ENCODE measurements at places on chromosomes 11 and 22.

GRCh38 chr11:110429731-110430266 is at the start of gene FDX1:
TSS of gene FDX1 (plus strand) at chr11:110429948. CDS start at chr11:110430121, 173 bp downstream.
- peak; percentile 91 for DNase-seq

DNA sequence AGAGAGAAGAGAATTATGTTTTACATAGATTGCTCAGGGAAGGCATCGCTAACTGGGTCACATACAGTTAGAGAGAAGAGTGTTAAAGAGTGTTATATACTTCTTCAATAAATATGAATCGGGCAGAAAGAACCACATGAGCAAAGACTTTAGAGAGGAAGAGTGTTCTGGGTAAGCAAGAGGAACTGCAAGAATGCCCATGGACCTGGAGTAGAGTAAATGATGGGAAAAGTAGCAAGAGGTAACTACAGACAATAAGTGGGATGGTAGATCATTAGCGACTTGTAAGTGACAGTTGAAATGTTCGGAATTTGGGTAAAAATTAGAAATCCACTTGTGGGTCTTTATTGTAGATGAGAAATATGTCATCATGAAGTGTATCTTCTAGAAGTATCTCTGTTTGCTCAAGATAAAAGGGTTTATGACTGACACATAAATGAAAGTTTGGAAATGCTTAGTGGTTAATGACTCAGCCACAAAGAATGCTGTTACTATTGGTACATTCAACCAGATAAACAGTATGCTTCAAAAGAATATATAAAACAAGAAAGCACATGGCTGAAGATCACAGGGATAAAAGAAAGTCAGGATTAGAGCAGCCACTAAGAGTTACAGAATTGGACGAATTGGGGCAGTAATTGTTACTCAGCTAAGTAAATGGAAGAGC is 229.3 kb downstream of the CASP12 start:
- peak; percentile 27 for DNase-seq

- no peak for DNase-seq
Measured at GRCh38 chr11:2304506-2305139, 2.8 kb downstream of the TSPAN32 start.

DNA sequence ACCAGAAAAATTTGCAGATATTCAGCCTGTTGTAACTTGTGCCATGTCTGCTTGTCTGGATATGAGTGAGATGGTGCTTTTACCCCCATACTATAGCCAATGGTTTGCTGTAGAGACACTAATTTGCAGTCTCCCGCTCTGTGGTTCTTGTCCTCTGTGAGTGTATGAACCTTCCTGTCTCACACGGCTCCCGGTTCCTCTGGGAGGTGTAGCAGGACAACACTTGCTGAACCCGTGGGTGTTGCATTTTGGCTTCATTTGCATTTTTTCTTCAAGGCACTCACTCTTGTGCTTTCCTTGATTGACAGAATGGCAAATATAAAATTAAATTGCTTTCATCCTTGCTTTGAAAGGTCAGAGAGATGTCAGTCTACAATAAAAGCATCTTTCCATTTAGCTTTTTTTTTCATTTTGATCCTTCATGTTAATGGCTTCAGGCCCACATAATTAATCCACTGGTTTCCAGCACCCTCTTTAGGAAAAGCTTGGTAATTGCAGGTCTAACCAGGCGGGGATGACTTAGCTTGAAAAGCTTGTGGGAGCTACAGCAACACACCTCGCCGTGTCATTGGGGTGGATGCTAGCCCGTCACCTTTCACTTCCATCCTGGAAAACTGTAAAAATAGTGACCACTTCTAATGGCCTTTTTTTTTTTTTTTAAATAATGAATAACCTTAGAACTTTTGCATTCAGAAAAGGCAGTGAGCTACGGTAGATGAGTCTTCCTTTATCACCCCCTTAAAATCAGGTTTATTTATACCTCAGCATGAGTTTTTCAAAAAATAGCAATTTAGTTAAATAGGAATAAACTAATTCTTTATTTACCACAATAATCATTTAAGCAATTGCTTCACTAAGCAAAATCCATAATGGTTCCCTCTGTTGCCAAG is 27.4 kb upstream of the ST14 start:
- peak; percentile 55 for DNase-seq

- DNase-seq, result peak; percentile 31
Measured at GRCh38 chr11:746289-747157, 741 bp upstream of the TALDO1 start.

GRCh38 chr11:78160557-78160956 is 21.1 kb upstream of the ALG8 start:
- DNase-seq, result no peak

- DNase-seq, result no peak
Measured at GRCh38 chr22:45317551-45318167, 7.9 kb downstream of the FAM118A start.

DNA sequence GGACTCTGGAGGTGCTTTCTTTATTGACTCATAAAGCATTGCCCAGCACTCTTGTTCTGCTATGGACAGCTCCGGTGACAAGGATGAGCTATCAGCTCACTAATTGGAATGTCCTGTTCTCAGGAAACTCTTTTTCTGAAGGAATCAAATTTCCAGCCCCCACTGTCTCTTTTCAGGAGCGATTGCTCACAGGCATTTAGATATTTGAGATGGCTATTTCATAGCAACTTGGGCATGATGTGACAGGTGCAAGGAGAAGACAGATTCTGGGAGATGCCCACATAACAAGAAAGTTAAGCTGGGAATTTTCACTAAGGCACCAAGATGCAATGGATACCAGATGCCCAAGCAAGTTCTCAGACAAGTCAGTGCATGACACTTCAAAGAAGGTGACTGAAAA is 123.4 kb upstream of the CSNK2A3 start:
- DNase-seq, result no peak

- no peak for DNase-seq
Measured at GRCh38 chr11:85827748-85828639, 17.1 kb upstream of the SYTL2 start.

GRCh38 chr11:45238724-45239123 is 47.4 kb downstream of the SYT13 start:
- no peak for DNase-seq

DNA sequence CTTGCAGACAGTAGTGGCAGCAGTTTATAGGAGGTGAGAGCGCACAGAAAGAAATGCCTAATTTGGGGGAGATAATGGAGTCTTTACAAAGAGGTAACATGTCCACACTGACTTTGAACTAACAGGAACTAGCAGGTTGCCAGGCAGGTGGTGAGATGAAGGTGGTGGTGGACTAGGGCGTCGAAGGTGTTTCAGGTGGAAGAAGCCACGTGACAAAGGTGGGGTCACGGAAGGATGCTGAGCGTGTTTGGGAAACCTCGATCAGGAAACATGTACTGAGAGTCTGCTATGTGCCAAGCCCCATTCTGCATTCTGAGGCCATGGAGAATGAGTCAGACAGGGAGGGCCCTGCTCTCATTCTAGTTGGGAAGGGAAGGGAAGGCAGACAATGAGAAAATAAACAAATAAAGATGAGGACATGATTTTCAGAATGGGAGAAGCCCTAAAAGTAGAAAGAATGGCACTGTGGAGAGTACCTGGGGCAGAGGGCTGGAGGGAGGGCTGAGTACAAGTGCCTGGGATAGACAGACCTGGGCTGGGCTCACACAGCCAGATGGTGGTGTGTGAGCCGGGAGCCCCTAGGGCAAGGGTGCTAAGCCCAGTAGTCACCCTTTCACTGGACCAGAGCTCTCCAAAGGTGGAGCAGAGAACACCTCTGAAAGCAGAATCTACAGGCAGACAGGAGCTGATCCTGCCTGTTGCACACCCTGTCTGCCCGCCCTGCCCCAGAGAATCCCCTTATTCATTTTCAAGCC is 16.2 kb upstream of the NNMT start:
- no peak for DNase-seq

GRCh38 chr11:1449490-1450243 is 36.9 kb downstream of the MOB2 start:
- DNase-seq, result no peak

- DNase-seq, result no peak
Measured at GRCh38 chr11:44313761-44314489, 4.0 kb upstream of the ALX4 start.

DNA sequence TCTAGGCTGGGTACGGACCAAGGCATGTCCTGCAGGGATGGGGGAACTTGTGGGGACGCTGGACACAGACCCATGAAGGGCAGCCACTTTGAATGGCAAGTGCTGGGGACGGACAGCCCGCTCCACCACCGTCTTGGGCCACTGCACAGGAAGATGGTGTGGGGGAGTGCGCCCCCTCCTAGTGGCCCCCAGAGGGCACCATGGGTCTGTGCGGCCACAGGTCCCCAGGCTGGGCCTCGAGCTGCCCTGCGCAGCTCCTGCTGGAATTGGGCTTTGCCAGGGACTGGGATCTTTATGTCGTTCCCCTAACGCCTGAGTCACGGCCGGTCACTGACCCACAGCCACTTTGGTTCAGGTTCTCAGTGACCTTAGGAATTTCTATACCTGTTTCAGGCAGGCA is 44.4 kb downstream of the NAT10 start:
- no peak for DNase-seq

GRCh38 chr11:107562647-107563208 is 2.8 kb downstream of the ALKBH8 start:
- DNase-seq, result no peak

DNA sequence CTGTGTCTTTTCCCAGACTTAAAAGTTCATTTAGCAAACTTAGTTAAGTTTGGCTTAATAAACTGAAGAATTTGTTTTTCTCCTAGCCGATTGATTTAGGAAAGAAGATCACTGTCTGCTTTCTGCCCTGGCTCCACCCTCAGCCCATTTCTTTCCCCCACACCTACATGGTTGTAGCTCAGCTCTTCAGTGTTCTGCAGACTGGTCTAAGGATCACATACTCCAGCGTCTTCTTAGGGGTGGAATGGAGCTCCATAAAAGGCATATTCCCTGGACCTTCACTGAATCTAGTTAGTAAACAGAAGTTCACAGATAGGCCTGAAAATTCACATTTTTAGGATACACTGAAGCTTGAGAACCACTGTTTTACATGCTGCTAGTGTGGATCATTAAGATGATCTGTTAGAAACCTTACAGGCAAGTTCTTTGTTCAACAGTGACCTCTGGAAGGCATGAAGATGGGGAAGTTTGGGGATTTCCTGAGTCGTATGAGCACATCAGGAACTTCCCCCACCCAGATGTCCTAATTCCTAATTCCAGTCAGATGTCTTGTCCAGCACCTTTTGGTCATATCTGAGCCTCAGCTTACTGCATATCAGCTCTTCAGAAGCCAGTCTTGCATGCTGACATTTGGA is 16.8 kb downstream of the PIWIL4 start:
- peak; percentile 97 for DNase-seq

DNA sequence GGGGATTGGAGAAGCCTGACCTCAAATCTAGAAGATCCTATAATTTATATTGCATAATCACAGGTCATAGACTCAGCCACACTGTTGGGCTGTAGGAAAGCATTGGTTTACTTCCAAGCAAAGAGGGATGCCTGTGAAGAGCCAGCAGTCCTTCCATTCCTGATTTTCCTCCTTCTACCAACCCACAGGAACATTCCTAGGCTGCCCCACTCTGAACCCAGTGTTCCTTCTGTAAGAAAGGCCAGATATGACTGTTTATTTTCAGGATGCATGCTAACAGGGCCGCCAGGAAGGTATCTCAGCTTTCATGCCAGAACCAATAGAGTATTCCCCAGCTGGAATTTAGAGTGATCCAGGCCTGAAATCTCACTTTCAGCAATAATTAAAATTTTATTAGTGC is 197.1 kb downstream of the ETS1 start:
- no peak for DNase-seq

DNA sequence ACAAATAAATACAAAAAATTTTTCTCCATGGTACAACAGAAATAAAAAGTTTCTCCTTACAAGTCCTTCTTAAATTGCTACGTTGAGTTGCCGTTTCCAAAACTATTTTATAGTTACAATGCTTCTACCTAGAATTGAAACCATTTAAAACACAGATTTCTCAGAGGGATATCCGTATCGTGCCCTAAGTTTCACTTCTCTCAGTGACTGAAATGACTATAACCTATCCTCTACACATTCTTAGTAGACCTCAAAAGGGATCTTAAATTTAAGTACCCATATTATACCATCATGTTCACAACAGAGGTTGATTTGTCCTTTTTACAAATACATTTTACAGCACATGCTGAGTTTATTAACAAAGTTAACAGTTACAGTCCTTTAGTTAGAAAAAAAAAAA is 44.1 kb downstream of the USP28 start:
- DNase-seq, result no peak

DNA sequence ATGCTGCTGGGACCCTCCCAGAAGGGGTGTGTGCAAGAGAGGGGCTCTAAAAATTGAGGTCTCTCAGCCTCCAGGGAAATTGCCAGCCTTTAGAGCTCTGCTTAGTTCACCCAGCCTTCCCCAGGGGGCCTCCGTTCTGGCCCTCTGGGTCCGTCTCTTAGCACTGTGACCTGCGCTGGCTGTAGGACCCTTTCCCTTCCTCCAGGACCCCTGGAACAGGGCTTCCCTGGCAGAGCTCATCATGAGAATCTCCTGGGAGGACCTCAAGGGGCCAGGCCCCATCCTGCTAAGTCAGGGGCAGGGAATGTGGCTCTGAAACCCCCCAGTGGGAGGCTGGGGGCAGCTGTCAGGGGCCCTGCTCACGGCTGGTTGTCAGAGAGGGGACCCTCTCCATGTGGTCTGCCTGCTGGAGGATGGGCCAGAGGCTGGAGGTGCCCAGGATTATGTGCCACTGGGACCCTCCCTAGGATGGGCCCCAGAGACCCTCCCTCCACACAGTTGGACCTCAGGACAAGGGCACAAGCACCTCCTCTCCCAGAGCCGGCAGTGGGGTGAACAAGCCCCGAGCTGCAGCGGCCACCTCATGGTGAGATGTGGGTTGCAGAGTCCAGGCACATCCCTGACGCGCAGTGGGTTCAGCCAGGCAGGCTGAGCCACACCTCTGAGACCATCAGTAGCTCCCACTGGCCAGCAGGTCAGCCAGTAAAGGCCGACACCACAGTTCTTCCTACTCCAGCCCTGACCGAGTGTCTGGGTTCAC is 27.1 kb upstream of the GAL start:
- no peak for DNase-seq

DNA sequence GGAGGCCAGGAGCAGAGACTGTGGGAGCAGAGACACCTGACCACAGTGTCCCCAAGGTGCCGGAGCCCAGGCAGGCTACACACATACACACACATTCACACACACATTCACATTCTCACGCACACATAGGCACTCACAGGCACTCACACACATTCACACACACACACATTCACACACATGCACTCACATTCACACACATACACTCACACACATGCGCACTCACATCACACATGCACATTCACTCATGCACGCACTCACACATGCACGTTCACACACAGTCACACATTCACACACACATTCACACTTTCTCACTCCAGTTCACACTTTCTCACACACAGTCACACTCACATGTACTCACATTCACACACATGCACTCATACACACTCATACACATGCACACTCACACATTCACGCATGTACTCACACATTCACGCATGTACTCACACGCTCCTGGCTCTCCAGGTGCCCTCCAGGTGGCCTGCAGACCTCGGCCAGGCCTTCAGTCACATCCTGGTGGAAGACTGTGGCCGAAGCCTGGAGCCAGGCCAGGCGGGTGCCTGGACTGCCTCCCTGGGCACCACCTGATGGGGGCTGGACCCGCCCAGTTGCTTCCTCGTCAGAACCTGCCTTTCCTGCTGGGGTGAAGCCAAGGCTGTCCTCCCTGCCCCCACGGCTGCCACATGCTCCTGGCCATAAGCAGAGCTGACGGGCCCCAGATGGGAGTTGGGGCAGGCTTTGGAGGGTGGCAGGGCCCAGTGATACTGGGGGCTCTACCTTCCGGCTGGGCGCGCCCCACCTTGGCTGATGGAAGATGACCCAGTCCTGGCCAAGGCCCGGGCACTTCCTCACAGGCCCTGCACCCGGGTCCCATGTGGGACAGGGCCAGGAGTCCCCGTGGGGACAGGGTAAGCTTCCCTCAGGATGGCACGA is 89.5 kb downstream of the WNT7B start:
- DNase-seq, result no peak

- DNase-seq, result no peak
Measured at GRCh38 chr11:61343792-61344745, 11.0 kb downstream of the TKFC start.
